ENCODE measurements at places on chromosomes 11 and 22.

DNA sequence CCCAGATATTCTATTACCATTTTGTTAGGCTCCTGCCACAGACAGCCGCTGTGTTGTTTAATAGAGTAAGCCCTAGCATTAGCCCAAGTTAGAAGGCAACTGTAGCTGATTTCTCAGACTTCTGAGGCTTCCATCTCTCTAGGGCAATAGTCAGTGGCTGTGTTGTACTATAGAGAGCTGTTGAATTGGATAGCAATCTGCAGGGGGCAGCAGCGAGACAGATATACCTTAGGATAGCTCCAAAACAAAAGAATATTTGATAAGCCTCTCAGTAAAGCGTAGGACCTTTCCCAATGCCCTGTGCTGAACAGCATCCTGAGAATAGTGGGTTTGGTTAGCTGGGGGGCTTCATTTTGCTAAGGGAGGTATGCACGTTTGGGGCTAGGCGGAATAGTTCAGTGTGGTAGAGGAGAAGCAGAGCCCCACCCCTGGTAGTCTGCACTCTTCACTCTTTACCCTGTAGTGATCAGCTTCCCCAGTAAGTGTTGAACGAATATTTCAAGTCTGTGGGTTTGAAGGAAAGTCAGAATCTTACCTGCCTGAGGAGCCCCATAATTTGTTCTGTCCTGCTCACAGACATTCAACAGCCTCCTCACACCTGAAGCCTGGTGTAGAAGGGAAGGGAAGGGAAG is 515.1 kb downstream of the INSC start:
- DNase-seq, result no peak

DNA sequence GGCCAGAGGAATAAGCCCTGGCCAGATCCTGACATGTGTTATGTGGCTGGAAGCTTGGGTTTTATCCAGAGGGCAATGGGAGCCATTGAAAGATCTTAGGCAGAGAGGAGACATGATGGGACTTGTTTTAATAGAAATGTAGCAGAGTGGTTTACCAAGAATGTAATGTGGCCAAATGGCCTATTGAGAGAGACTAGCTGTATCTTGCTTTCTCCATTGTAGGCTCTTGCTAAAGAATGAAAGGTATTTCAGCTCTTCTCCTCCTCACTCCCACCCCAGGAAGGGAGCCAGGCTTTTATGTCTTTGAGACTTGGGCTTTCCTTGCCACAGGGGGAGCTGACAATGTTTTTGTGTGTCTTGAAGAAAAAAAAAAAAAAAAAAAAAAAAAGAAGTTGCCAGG is 82.3 kb downstream of the TRIM29 start:
- no peak for DNase-seq

DNA sequence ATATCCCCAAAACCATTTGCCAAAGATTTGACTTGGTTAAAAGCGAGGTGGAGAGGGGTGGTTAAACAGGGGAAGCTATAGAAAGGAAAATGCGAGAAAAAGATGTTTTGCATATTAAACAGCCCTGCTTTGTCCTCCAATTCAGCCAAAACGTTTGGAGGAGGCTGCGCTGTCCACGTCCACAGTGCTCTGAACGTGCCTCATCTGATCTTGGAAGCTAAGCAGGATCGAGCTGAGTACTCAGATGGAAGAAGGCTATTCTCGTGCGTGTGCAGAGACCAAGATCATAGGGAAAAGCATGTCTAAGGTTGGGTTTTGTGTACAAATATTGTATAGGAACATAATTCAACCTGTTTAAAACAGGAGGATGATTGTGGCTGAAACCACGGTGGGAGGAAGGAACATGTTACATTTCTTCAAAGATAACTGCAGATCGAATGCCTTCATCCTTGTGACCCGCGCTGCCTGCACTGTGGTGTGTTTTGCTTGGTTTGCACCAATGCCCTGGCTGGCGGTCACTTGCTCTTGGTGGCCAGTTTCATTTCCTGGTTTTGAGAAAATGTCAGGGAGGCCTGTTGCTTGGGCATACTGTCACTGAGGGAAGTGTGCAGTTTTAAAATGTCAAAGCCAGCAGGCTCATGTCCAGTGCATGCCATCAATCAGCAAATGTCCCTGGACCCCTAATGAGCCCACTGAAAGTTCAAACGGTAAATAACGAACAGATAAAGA is 40.4 kb downstream of the FLI1 start:
- DNase-seq, result peak; percentile 47

DNA sequence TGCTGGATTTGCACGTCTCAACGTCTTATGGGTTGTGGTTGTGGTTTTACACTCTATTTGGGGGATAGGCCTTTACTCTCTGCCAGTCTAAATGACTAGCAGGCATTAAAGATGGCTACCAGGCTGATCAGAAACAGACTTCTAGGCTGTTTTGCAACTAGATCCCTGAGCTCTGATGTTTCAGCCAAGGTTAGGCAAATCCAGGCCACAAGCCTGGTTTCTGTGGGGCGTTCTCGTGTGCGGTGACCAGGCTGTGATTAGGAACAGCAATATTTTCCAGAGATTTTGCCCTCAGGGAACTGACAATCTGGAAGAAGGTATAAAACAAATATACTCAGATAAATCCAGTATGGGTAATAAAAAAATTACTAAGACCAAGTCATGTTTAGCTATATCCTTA is 502.4 kb downstream of the INSC start:
- no peak for DNase-seq

GRCh38 chr11:111395081-111395480 is 16.0 kb upstream of the POU2AF1 start:
- no peak for DNase-seq

- peak; percentile 22 for DNase-seq
These were observed 8.8 kb upstream of the CUL5 start for GRCh38 chr11:107999759-108000455.

DNA sequence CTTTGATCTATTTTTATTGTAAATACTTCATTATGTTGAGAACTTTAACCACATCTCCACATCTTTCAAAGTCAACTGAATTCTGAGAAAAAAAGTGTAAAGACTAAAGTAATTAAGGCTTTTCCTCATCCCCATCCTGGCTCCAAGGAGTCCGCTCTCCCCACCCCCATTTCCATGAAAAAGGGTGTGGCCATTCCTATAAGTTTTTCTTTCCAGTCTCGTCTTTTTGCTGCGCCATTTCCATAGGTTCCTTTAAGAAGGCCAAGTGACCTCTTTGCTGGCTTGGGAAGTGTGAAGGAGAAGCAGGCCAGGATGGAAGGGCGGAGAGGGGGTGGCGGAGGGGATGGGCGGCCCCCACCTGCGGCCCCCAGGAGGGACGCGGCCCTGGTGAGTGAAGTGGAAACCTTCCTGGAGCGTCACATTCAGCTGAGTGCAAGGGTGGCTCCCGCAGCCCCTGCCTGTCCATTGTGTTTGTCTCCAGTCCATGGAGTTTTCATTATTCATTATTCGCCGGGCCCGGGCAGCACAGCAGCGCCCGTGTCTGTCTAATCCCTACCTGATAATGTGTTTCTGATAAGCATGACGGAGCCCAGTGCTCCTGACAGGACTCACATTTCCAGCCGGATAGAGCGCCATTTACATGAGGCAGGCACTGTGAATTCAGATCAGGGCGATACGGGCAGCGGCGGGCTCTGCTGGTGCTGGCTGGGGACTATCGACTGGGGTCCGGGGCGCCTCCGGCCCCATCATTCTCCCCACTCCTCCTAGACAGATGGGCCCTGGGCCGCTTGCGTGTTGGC is 739.8 kb downstream of the OPCML start:
- no peak for DNase-seq

- DNase-seq, result no peak
These were observed 5.0 kb downstream of the RHOG start for GRCh38 chr11:3835751-3836150.

GRCh38 chr11:27795955-27796861 is 96.0 kb upstream of the BDNF start:
- DNase-seq, result no peak

GRCh38 chr11:727859-728748 is 19.2 kb upstream of the TALDO1 start:
- peak; percentile 83 for DNase-seq

DNA sequence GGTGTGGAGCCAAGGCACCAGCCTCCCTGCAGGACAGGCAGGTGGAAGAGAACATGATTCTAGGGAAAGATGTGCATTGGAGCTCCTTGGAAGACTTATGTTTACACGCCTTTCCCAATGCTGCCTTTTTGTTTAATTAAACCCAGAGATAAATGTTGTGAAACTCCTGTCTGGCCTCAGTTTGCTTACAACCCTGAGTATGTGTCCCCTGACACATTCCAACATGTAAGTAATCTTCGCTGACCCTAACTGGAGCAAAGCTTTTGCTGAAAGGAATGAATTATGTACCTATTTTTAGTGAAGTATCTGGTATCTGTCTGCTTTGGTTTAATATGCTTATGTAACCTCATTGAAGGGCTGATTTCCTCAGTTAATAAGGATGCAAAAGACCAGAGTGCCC is 56.7 kb downstream of the APIP start:
- DNase-seq, result no peak

GRCh38 chr11:126772267-126772666 is 228.3 kb downstream of the KIRREL3 start:
- DNase-seq, result no peak

DNA sequence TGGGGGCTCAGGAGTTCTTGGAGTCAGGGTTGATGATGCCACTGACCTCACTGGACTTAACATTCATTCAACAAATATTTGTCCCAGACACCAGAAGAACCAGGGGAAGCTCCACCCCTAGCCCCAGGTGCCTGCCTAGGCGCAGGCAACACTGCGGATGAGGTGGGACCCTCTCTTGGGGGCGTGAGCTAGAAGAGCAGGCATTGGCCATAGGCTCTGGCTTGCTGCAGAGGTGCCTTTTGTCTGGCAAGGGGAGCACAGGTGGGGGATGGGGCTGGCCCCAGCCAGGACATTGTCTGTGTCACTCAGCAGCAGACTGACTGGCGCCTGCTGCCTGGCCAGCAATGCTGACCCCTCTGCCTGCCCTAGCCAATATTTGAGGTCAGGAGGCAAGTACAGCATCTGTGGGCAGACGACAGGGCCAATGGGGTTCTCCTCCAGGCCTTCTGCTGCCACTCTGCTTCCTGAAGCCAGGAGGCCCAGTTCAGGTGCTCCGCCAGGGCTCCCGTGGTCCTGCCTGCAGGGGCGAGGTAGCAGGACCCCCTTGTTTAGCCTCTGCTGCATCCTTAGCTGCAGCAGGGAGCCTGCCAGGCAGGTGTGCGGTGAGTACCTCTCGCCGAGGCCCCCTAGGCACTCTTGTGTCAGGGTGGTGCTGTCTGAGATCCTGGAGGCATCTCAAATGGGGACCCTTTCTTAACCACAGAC is 4.0 kb downstream of the LINC01488 start:
- DNase-seq, result no peak

DNA sequence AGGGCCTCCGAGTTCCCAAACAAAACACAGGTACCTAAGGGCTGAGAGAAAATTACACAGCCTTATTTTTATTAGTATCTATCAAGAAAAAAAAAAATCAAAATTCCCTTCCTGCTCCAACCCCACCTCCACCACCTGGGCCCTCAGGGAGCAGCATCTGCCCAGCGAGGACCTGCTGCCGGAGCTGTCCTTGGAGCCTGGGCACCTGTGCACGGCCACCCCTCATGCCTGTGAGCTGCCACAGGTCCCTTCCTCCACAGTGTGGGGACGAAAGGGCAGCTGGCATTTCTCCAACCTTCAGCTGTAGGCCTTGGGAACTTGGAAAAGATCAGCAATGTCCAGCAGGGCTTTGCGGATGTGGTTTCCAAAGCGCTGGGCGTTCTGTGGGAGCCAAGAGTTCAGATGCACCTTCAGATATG is 6.3 kb upstream of the SYCE3 start:
- DNase-seq, result no peak

DNA sequence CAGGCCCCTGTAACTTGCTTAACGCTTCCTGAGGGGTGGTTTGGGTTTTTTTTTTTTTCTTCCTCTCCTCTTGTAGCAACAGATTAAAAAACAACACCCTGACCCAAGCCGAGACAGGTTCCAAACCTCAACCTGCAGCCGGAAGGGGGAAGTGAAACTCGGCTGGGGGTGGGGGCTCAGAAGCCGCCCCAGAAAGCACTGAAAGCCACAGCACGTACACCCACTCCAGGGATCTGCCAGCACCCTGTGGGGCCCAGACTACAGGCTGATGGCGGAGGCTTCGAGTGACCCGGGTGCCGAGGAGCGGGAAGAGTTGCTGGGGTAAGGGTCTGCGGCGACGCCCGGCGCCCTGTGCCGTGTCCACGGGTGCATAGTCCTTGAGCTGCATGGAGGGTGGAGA is at the start of gene LSP1:
LSP1 (plus strand) TSS at position 208 of the 400 bp plus-strand sequence; CDS start at position 269, 61 bp downstream.
- DNase-seq, result peak; percentile 92

- no peak for DNase-seq
These were observed 45.4 kb downstream of the AAMDC start for GRCh38 chr11:77866336-77866735.

- no peak for DNase-seq
These were observed 301.1 kb downstream of the SHANK2 start for GRCh38 chr11:70951139-70951804.

DNA sequence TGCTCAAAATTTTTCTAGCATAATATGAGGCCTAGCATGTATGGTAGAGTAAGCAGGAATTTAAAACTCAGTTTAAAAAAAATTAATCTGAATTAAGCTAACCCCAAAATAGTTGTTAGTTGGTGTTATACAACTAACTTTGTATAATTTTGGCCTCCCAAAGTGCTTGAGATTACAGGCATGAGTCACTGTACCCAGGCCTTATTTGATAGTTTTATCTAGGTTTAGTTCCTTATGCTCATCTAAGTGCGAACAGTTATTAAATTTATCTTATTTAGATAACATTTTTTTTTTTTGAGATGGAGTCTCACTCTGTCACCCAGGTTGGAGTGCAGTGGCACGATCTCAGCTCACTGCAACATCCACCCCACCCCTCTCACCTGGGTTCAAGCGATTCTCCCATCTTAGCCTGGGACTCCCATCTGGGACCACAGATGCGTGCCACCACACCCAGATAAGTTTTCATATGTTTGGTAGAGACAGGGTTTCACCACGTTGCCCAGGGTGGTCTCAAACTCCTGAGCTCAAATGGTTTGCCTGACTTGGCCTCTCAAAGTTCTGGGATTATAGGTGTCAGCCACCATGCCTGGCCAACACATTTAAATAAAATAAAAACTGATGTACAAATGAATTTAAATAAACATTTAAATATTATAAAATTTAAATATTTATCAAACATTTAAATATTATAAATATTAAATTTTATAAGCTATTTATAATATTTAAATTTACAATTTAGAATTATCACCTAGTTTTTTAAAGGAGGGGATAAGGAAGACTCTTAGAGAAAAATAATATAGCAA is 7.5 kb downstream of the IL18 start:
- DNase-seq, result no peak

DNA sequence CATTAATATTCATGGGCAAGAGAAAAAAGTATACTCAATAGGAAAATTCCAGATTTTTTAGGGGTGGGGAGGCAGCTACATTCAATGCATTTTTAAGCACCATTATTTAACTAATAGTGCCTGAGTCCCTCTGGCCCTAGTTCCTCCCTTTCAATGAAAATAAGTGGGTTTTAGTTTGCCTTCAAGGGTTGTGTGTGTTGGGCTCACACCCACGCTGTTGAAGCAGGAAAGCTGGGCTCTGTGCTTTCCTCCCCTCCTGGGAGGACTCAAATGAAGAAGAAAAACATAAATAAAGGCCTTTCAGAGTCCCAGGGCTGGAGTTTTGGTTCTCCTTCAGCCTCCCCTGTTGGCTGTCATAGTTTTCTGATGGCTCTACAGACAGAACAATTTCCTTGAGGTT is 366.2 kb downstream of the MIAT start:
- DNase-seq, result no peak

- DNase-seq, result no peak
These were observed 706 bp downstream of the DCPS start for GRCh38 chr11:126304457-126305075.
